ENCODE measurements at places on chromosomes 7 and 10.
A peak's percentile ranks its signal among the peaks of the same experiment; 100 is the strongest.

- peak; percentile 71 for DNase-seq
Measured at GRCh38 chr10:124417895-124418725, 613 bp downstream of the OAT start.

DNA sequence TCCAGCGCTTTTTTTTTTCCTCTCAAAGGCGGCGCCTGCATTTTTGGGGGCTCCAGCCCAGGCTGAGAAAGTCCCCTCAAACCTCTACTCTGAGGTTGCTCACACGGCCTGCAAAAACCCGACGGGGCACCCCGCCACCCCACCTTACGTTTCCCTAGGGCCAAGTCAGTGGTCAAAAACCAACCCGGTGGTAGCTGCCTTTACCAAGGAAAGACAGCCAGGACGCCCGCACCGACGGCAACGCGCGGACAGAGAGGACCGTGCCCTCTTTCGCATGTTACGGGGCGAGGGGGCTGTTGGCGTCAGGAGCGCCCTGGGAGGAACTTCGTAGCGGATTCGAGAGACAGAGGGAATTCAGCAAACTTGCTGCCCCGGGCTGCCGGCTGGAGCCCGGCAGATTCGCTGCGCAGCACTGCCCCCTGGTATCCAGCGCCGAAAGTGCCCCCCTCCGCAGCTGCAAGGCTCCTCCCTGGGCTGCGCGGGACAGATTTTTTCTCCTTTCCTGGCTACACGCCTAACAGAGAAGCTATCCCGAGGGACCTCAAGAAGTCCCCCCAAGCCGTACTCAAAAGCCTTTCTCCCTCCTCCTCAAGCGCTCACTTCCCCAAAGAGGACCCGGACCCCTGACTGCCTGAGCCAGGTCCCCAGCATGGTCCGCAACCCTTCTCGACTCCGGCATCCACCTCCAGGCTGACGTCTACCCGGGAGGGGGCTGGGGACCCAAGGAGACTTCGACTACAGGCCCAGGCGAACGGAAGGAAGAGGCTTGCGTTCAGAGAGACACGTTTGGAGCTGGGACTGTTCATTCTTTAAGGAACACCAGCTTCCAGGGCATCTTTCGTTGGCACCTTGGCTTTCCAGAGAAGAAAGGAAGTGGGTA lies 27.7 kb upstream of the VAX1 start:
- peak; percentile 39 for DNase-seq

GRCh38 chr7:142932386-142933091 lies 1.0 kb downstream of the TRPV5 start:
- no peak for DNase-seq

DNA sequence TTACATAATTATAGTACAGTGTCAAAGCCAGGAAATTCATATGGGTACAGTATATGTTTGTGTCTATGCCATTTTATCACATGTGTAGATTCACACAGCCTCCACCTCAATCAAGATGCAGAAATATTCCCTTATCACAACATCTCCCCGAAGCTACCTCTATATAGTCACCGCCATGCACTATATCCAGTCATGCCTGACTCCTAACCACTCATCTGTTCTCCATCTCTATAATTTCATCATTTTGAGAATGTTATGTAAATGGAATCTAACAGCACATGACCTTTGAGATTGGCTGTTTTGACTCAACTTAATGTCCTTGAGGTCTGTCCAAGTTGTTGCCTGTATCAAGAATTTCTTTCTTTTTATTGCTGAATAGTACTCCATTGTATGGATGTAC lies 22.3 kb upstream of the SLC25A13 start:
- DNase-seq = no peak

DNA sequence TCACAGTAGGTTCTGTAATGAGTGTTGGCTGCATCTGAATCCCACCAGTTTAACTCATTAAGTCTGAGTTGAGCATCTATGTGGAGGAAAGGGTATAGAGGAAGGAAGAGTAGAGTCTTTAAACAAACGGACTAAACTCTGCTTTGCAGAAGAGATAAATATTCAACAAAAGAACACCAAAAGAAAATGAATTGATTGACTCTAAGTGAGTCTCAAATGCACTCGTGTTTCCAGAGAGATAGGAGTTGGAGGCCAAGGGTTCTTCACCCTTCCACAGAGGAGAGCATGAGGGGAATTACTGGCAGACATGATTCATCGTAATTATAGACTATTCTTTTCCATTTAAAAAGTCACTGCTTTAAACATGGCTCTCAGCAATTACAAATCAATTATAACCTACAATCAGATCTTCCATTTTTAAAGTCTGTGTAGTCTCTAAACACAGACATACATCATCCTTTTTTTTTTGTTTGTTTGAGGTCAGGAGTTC lies 56.3 kb downstream of the PLPP4 start:
- DNase-seq = no peak

GRCh38 chr7:13188236-13188805 lies 500.9 kb downstream of the ARL4A start:
- DNase-seq = no peak

DNA sequence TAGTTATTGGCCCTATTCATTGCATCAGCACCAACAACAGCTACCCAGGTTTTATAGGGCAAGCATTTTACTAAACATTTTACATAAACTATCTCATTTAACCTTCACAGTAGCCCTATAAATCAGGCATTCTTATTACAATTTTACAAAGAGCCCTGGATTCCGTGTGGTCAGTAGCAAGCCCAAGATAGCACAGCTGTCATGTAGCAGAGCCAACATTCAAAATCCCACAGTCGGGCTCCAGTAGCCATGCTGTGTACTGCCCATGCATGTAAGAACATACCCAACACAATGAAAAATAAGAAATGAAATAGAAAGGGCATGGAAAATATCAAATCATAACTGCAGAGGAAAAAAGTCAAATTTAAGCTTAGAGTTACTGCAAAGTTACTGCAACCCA lies 102.3 kb downstream of the NPSR1 start:
- no peak for DNase-seq

DNA sequence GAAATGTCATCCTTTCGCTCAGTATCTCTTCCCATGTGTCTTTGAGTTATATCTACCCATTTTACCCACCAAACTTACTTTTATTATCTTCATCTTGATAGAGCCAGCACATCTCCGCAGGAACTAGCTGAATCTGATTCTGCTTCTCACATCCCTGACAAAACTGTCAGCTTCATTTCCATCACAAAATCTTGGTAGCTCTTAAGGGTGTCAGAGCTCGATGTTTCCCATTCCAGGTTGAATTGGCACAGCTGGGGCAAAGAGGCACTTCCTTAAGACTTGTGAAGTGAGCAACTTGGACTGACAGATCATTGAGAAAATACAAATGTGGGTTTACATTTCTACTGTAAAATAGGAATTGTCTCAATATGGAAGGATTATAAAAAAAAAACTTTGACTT lies 434.5 kb downstream of the SUGCT start:
- no peak for DNase-seq

DNA sequence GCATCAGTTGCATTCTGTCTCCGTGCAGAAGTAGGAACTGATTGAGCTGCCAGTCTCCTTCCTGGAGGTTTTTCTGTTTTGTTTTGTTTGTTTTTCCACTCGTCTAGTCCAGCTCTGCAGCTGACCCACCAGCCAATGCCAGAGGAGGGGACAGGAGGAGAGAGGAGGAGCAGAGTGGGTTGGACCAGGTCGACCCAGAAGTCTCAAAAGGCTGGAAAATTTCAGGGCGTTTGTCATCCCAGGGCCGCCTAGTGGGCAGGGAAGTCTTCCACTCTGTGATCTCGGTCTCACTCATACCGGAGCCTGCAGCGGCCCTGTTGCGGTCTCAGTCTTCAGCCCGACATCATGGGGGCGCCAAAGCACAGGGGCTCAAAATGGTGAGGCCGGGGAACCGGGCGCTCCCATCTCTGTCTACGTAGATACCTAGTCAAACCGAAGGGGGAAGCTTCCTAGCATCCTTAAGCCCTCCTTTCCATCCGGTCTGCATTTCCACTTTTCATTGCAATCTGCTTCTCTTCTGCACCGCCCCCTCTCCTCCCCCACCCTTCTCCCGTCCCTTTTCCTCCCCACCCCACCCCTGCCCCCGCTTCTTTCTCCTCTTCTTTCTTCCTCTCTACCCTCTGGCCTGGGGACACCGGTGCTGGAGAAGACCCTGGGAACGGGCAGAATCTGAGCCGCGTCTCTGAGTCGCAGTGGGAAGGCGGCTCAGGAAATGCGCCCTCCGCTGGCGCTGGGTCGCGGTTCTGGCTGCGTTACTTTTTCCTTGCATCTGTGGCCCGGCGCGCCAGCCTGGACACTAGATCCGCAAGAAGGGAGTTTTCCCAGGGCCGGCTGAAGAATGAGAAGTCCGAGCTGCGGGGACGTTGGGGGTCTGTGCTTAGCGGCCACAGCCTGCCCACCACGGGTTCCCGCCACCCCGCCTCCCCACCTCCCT lies 16.2 kb upstream of the PAX2 start:
- no peak for DNase-seq

DNA sequence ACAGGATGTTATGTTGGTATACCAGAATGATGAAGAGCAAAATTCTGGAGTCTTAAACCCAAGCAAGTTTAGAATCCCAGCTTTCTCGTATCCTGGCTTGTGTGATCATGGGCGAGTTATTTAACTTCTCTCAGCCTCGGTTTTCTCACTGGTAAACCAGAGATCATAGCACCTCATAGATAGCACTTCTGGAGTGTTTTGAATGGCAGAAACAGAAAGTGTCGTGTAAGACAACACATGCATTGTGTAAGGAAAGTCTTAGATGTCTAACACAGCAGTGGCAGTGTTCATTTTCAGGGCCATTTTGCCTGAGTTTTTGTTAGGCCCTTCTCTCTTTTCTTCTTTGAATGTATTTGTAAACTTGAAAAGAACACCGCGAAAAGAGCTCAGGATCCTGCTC lies 465.1 kb downstream of the AUTS2 start:
- DNase-seq = no peak

- no peak for DNase-seq
Measured at GRCh38 chr7:80830010-80830409, 88.8 kb downstream of the SEMA3C start.

GRCh38 chr7:108340856-108341411 lies 115.3 kb downstream of the NRCAM start:
- DNase-seq = no peak

- no peak for DNase-seq
Measured at GRCh38 chr10:90461437-90462155, 396.2 kb downstream of the HTR7 start.

GRCh38 chr10:114259824-114260223 lies 20.8 kb downstream of the VWA2 start:
- DNase-seq = no peak

DNA sequence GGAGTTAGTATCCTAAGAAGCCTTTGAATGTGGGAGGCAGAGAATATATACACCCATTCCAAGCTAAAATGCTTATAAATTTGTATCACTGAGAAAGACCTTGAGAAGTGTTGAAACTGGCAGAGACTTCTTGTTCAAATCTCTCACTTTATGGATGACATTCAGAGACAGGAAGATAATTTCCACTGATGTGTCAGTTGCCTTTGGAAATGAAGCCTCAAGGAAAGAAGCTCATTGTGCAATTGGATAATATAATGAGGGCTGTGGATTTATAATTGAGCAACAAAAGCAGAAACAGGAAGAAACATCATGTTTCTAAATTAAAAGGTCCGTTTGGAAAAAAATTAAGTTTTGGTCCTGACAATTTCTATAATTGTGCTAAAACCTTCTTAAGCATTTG lies 789.9 kb upstream of the IGFBP3 start:
- no peak for DNase-seq

DNA sequence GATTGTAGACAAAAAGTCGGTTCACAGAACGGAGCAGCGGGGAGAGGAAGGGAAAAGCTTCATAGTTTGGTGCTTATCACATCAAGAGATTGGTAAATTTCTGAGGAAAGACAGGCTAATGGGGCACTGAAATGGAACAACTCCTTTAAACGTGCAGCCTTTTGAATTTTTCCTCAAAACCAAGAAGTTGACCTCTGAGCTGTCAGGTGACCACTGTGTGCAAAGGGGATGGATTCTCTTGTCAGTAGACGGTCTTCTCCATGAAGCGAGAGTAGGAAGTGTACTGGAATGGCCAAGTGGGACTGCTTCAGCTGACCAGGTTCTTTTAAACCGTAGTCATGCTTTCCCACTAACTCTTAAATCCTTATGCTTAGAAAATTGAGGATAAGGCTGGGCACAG lies 11.2 kb upstream of the ZSCAN21 start:
- DNase-seq = no peak

- no peak for DNase-seq
Measured at GRCh38 chr10:58593008-58593407, 80.3 kb downstream of the BICC1 start.

DNA sequence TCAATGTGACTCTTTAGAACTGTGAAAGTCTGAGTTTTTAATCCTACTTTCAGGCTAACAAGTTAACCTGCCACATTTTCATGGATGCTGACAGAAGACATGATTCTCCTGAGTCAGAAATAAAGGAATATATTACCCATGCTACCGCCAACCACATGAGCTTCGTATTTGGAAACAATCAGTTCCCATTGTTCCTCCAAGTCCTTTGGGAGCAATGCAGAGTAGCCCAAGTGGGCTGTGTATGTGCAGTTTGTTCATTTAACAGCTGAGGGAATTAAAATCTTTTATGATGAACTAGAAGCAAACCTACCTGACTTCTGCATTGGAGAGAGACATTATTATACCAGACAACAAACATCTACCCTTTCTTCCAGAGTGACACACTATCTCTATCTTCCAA lies 169.3 kb upstream of the BET1 start:
- no peak for DNase-seq

DNA sequence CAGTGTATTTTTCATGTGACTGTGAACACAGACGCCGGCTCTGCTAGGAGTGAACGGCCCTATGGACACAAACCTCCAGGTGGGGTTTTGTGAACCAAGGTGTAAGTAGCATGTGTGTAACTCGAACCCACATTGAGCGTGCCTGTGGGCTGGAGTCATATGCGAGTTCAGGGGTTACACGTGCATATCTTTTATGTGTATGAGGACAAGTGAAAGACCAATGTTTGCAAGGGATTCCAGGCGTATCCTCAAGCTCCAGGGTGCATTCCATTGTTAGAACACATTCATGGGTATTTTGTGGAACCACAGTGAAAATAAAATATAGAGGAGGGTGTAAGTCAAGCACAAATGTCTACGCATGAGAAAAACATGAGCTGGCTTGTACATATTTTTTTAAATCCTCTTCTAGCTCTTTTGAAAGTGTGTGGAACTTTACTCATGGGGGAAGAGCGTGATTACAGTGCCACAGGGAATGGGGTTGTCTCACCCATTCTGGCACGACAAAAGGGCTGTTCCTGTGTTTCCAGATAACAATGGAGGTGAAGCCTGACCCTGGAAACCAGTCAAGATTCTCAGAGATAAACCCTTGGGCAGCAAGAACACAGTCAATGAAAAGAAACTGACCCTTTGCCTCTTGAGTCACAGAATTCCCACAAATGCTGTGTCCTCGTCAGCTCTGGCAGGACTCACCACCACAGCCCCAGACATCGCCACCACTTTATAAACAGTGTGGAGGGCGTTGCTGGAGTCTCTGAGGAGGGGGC lies 37.0 kb upstream of the GOT1 start:
- DNase-seq = no peak

- DNase-seq = no peak
Measured at GRCh38 chr10:77422491-77423338, 214.9 kb downstream of the KCNMA1 start.

DNA sequence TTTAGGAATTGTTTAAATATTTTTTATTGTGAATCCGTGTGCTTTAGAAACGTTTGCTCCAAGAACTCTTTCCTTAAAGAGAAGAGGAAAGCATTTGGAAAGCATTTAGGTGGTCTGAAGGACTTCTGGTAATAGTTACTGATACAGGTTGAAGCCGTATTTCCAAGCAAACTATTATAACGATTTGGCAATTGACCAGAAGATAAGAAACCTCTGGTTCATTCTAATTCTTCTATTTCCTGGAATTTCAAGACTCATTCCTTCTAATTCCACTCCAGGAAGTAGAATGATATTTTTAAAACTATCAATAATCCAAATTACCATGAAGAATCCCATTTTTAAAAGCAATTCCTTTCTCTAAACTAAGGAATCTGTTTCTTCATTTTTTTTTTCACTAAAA lies 158.9 kb upstream of the AGR3 start:
- no peak for DNase-seq

Data from activated T-cell treated with anti-CD3 and anti-CD28 coated beads, Interleukin-2, amount 50 U/mL, for 24 hours (primary cell).